ENCODE measurements at places on chromosomes 16 and 17.

- no peak for DNase-seq
These were observed 2.1 kb downstream of the SOX9 start for GRCh38 chr17:72122765-72123529.

- DNase-seq = no peak
These were observed 123.7 kb upstream of the IRX5 start for GRCh38 chr16:54806881-54807360.

- DNase-seq = no peak
These were observed 2.7 kb downstream of the METRN start for GRCh38 chr16:717450-718245.

DNA sequence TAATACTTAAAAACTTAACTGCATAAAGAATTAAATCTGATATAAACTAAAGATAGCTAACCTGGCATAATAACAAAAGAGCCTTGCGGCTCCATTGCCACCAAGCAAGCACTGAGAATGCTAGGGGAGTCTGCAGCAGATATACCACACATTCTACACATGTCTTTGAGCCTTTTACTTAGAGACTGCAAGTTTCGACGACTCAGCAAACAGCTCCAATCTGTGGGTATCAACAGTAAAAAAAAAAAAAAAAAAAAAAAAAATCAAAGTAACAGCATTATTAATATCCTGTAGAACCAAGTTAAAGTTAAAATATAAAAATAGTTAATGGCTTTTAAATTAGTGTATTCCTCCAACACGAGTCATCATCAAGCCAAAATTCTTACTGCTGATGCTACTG is 27.8 kb upstream of the INTS2 start:
- no peak for DNase-seq

- DNase-seq = no peak
These were observed at the start of gene KCNAB3 for GRCh38 chr17:7929158-7930023. KCNAB3 (minus strand) TSS chr17:7929856; CDS start chr17:7929435, 421 bp downstream.

DNA sequence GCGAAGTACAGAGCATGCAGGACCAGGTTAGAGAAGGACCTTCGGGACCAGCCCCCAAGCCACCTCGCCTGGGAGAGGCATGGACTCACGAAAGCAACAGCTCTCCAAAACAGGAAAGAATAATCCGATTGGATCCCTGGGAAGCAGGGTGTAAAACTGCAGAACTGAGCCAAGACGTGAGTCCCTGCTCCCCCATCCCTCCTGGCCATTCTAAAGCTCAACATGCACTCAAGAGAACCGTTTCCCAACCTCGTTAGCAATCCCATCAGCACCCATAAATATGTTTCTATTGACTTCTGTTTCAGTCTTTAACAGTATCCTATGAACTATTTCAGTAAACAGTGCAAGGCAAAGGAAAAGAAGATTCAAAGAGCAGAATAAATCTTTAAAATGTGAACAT is 167.0 kb downstream of the COPRS start:
- DNase-seq = no peak

DNA sequence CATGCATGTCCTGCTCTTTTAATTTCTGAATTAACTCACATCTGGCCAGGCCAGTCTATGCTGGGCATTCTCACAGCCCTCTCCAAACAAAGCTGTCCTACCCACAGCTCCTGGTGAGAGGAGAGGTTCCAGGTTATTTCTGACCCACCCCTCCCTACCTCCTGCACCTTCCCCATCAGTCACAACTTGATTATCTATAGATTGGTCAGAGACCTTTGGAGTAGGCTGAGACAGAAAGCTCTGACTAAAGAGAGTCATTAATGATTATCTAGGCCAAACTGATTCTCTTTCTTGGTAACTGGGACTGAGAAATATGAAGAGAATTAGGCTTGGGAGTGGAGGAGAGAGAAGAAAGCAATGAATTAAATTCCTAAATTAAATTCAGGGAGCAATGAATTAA is 1.4 kb upstream of the KRT222 start:
- no peak for DNase-seq

- no peak for DNase-seq
These were observed 28.3 kb upstream of the IL17C start for GRCh38 chr16:88610080-88610479.

DNA sequence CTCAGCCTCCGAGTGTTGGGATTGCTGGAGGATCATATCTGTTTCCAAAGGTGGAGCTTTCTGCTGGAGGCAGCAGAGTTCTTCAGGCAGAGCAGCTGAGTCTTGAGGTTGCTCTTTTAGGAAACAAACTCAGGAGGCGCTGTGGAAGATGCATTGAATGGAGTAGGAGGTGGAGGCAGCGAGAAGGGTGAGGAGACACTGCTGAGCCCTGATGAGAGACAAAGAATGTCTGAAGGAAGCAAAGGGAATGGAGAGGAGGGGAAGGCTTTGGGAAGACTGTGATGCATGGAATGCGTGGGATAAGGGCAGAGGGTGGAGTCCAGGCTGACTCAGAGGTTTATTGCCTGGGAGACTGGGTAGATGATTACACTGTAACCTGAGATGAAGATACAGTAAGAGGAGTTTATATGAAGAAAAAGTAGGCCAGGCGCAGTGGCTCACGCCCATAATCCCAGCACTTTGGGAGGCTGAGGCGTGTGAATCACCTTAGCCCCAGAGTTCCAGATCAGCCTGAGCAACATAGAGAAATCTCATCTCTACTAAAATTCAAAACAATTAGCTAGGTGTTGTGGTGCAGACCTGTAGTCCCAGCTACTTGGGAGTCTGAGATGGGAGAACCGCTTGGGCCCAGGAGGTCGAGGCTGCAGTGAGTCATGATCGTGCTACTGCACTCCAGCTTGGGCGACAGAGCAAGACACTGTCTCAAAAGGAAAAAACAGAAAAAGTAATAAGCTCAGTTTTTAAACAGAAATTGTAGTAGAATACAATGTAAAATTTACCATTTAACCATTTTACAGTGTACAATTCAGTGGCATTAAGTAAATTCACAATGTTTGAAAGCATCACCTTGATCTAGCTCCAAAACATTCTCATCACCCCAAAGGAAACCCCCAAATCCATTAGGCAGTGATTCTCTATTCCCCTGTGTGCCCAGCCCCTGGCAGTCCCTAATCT is 17.8 kb upstream of the TMEM219 start:
- no peak for DNase-seq

DNA sequence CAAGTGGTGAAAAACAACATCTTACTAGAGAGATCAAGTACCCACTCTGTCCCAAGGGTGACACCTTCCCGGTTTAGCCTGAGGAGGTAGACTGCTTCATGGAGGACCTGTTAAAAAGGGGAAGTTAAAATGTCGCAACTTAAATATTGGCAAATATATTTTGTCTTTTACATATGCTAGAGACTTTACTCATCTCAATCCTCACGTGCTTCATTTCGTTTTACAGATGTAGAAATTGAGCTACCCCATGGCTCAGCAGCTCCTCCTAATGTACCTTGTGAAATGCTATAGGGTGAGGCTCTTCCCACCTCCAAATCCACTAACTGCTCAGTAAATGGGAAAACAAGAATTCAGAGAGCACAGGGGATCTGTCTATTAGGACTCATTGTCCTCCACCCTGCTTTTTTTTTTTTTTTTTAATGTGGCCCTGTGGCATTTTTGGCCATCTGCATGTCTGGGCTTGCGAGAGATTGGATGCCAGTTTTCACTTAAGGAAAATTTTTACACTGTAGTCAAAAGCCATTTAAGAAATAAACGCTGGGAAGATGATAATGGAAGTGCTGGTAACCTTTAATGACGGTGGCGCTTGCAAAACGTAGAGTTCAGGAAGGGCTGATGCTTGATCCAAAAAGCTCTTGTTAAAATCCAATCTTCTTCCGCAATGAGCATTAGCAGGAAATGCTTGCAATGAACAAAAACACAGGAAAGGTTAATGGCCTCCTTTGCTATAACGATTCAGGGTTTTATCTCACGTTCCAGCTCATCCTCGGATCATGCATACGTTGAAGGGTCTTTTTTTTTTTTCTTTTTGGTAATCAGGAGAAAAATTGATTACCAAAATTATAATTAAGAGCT is 39.8 kb downstream of the HSBP1 start:
- no peak for DNase-seq

DNA sequence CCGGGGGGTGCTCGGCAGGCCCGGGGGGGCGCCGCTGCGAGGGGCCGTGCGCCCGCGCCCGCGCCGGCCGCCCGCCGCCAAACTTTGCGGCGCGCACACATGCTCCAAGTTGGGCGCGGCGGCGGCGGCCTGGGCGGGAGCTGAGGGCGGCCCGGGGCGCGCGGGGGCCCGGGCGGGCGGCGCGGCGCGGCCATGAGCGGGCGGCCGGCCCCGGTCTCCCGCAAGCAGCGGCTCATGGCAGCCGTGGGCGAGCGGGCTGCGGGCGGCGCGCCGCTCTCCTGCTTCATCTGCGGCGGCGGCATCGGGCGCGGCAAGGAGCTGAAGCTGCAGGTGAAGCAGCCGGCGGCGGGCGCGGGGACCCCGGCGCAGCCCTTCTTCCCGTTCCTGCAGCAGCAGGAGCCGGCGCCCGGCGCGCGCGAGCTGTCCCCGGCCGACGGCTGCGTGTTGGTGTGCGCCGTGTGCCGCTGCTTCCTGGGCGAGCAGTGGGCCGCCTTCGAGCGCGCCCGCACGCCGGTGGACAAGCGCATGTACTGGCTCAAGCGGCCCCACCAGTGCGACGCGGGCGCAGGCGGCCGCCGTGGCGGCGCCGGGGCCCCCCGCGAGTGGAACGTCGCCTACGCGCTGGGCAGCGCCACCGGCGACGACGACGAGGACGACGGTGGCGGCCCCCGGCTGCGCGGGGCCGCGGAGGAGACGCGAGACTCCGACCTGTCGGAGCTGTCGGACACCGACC is 57.2 kb upstream of the CIBAR2 start:
- DNase-seq = no peak

DNA sequence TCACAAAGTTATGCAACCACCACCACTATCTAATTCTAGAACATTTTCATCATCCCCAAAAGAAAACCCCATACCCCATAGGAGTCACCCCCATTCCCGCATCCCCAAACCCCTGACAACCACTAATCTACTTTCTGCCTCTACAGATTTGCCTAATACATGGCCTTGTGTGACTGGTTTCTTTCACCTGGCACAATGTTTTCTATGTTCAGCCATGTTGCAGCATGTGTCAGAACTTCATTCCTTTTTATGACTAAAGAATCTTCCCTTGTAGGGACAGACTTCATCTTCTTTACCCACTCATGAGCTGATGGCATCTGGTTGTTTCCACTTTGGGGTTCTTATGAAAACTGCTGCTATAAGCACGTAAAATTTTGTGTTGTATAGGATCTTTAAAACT is 34.6 kb downstream of the CYTH1 start:
- DNase-seq = no peak

GRCh38 chr16:89624777-89625761 is 11.6 kb downstream of the DPEP1 start:
- no peak for DNase-seq

DNA sequence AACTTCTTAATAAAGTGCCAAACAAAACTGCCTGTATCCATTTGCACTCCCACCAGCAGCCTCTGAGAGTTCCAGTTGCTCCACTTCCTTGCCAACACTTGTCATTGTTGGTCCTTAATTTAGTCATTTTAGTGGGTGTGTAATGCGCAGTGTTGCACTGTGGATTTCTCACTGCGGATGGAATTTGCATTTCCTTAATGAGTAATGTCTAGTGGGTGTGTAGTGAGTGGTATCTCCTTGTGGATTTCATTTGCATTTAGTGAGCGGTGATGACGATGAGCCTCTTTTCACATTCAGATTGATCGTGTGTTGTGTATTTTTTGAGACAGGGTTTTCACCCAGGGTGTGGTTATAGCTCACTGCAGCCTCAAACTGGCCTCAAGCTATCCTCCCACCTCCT is 4.1 kb upstream of the MSLN start:
- DNase-seq = no peak

GRCh38 chr17:65158622-65159021 is 21.5 kb downstream of the RGS9 start:
- no peak for DNase-seq

- DNase-seq = no peak
These were observed 676.3 kb upstream of the CDH8 start for GRCh38 chr16:62712566-62712965.

- DNase-seq = no peak
These were observed 4.3 kb downstream of the CETP start for GRCh38 chr16:56966093-56966475.

- no peak for DNase-seq
These were observed 41.3 kb downstream of the BAIAP2 start for GRCh38 chr17:81076141-81076679.

DNA sequence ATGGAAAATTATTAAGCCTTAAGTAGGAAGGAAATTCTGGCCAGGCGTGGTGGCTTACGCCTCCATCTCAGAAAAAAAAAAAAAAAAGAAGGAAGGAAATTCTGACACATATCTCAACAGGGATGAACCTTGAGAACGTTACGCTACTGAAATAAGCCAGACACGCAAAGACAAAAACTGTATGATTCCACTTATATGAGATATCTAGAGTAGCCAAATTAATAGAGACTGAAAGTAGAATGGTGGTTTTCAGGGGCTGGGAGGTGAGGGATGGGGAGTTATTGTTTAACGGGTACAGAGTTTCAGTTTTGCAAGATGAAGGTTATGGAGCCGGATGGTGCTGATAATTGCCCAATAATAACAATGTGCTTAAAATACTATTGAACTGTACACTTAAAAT is 16.2 kb upstream of the HNF1B start:
- DNase-seq = no peak

DNA sequence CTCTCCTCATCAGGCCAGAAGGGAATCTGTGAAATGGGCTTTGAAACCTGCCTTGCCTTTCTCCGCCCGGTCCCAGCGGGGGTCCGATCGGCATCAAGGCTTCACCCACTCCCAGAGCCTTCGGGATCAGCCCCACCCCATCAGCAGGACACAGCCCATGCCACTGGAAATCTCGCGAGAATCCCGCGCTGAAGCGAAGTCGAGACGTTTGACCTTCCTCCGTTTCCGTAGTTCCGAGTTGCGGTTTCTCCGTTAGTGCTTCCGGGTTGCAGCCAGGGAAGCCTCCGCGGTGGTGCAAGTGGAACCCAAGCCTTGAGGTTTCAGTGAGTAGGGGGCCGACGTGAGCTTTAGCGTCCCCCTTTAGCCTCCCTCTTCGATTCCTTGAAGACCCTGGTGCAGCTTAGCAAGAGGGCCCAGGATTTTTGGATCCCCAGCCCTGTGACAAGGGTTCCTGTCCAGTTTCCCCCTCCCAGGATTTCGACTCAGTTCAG is at the start of gene COASY:
COASY (plus strand) TSS at position 252 of the 491 bp plus-strand sequence. CDS start 475 bp downstream, outside the sequence.
- DNase-seq = peak; percentile 85
